T1000 (cell line): ENCODE measurements at places on chromosomes 11 and 22.

DNA sequence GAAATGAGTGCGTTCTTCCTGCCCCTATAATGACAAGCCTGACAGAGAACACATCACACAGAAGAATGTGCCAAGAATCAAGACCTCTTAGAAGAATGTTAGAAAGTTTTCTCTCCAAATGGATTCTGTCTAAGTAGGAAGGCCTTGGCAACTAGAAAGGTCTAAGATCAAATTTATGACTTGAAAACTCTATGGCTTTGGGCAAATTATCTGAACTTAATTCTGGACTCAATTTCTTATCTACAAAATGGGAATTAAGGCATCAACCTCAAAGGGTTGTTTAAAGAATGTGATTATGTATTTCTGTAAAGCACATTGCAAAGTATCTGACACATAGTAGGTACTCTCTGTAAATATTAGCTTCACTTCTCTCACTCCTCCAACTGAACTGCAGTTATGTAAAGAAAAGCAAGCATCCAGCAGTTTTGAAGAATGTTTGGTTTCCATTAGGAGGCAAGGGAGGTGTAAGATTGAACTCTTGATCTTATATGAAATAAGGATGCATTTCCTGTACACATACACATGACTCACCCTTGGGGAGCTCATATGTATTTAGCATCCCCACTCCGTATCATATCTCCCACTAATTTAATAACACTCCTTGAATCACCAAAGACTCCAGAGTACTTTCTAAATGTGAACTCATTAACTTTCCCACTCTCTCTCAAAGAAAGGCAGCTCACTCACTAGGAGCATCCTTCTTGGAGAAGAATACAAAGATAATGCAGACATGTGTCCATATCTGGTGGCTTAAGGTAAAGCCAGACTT, 77.6 kb downstream of the ETS1 start:
- DNase-seq: no peak

DNA sequence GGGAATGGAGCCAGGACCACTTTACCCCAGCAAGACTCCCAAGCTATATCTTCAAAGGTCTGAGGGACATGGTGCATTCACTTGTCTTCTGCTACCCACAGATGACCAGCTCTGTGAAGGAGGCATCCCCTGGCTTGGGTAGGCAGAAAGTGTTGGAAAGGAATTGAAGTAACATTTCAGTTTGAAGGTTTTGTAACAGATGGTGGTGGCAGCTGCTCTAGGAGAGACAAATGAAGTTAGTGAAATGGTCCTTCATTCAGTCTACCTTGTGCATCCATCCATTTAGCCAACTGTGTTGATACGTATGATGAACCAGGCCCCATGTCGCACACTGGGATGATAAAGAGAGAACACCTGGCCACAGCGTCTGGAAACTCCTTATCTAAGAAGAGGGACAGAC, 140.5 kb downstream of the COMMD9 start:
- no peak for DNase-seq

GRCh38 chr11:19676475-19677380, 35.9 kb upstream of the NAV2 start:
- no peak for DNase-seq

DNA sequence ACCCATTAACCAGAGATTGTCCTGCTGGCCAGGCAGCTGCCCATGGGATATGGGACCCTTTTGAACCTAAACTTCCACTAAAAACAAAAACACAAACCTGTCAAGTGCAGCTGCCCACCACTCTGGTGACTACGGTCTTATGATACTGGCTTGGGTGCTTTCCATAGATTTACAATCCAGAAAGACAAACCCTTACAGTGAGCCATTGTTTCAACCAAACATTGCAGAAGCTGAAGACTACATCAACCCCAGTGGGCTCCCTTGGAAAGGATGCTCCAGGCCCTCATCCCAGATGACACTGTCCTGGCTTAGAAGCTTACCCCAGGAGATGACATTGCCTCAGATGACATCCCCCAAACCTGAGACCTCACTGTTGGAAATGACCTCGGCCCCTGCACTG, 56.9 kb upstream of the WNT11 start:
- no peak for DNase-seq

GRCh38 chr11:78417175-78417887, at the start of gene GAB2:
Gene GAB2, minus strand, starts transcription at chr11:78417820. Its CDS starts 100 bp downstream, at chr11:78417720.
- no peak for DNase-seq

DNA sequence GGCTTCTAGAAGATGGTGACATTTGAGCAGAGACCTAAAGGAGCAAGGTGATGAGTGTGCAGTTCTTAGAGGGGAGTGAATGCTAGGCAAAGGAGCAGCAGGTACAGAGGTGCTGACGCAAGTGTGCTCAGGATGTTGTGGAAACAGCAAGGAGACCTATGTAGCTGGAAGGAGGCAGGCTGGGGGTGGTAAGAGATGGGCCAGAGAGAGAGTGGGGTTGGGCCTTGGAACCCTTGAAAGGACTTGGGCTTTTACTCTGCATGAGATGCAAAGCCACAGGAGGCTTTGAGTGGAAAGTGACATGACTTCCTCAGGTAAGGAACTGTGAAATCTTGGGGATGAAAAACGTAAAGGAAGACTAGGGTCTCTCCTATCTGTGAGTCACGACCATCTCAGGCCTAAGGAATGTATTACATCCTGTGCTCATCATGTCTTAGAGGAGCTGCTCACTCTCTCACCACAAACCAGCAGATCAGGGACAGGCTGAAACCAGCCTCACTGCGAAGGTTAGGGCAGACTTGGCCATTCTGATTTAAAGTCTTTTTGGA, 65.4 kb downstream of the MICAL2 start:
- DNase-seq: no peak

DNA sequence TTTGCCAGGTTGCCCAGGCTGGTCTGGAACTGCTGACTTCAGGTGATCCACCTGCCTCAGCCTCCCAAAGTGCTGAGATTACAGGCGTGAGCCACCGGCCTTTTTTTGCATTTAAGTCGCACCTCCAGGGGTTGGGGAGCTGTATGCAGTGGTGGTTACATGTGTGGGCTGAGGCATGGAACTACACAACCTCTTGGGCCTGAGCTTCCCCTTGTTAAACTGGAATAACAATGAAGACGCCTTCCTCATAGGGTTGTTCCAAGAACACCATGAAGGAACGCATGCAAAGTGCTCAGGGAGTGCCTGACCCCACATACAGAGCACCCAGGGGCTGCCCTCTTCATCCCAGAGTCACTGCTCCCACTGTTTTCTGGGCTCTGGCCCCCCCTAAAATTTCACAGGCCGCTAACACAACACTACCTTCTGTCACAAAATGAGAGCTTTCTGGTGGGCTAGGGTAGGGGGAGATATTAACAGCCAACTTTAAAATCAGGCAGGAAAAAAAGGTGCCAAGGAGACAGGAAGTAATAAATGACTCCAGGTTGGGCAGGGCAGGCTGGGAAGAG, 1.3 kb upstream of the FAM118A start:
- DNase-seq: no peak

- DNase-seq: no peak
Measured at GRCh38 chr11:132050577-132051165, 680.3 kb downstream of the NTM start.

DNA sequence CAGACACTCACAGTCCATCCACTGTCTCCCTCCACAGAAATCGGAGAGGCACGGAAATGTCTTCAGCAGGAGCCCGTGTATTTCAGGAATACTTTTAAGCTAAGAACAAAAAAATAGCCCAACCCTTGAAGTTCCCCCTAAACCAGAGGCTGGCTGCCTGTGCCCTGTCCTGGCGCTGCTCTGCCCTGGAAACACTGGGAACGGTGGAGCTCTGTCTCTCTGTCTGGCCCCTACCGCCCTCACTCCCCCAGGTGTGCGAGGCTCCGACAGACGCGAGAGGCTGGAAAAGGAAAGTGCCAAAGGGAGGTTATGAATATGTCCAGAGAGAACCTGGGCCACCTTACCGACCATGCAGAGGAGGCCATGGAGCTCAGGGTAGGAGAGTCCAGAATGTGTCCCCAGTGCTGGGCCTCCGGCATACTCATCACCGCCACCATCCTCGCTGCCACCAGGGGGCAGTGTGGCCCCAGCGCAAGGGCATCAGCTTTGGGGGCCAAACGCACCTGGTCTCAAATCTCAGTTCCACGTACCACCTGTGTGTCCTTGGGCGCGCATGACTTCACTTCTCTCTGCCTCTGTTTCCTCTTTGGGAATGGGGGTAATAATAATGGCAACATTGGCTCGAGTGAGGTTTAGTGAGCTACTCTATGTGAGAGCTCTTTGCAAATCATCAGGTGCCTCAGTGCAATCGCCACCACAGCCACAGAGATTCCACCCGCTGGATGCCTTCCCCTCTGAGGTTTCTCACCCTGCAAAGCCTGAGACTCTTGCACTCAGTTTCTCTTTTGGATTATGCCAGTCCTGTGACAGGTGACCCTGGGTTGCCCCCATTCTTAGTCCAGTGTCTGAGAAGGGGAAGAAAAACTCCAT, 10.4 kb upstream of the SLCO2B1 start:
- no peak for DNase-seq

- DNase-seq: no peak
Measured at GRCh38 chr22:22877523-22878210, 9.9 kb upstream of the IGLL5 start.

- peak; percentile 75 for DNase-seq
Measured at GRCh38 chr11:73177778-73178539, 35.8 kb upstream of the FCHSD2 start.

GRCh38 chr22:30564045-30564760, 10.3 kb downstream of the GAL3ST1 start:
- no peak for DNase-seq

- DNase-seq: no peak
Measured at GRCh38 chr11:75135651-75136050, 15.3 kb upstream of the SLCO2B1 start.

- DNase-seq: no peak
Measured at GRCh38 chr11:41379084-41379483, 80.4 kb downstream of the LRRC4C start.

- no peak for DNase-seq
Measured at GRCh38 chr22:49350441-49351121, 477.1 kb downstream of the BRD1 start.

- no peak for DNase-seq
Measured at GRCh38 chr22:41975299-41976069, 6.2 kb downstream of the SEPTIN3 start.

GRCh38 chr22:41563051-41563711, 2.4 kb downstream of the CSDC2 start:
- DNase-seq: peak; percentile 64

DNA sequence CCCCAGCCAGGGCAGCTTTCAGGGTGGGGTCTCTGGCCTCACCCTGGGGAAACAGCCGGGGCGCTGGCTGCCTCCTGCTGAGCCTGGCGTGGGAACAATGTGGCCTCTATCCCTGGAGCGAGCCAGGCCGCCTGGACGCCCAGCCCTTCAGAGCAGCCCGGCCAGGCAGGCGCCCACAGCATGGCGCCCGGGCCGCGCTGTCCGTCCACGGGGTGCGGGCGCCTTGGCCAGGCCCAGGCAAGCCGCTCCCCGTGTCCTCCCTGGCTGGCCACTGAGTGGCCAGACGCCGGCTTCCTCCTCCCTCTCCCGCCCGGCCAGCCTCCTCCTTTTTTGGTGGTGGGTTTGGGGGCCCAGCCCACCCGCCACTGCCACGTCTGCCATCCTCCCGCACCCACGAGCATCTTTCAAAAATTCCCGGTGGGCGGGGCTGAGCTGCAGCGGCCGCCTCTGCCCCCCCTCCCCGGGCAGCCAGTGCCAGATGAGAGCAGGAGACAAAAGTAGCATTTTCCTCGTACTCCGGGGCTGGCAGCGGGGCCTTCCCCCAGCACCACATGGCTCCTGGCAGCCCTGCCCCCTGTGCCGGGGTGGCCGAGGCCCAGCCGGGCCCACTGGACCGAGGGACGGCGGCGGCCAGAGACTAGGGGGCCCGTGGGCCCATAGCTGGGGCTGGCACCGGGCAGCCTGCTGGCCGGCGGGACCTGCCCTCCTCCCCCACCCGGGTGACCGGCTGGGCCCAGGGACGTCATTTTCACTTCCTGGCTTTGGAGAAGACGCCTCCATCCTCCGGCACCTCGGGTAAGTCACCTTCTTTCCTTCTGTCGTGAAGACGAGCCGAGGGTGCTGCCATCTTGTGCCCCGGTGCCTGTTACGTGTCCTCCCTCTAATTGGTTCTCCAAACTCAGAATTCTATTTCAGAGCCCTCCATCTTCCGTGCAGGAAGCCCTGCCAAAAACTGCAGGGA, 70.2 kb upstream of the PPARA start:
- DNase-seq: peak; percentile 75

GRCh38 chr11:34860518-34860917, 55.7 kb downstream of the APIP start:
- no peak for DNase-seq

DNA sequence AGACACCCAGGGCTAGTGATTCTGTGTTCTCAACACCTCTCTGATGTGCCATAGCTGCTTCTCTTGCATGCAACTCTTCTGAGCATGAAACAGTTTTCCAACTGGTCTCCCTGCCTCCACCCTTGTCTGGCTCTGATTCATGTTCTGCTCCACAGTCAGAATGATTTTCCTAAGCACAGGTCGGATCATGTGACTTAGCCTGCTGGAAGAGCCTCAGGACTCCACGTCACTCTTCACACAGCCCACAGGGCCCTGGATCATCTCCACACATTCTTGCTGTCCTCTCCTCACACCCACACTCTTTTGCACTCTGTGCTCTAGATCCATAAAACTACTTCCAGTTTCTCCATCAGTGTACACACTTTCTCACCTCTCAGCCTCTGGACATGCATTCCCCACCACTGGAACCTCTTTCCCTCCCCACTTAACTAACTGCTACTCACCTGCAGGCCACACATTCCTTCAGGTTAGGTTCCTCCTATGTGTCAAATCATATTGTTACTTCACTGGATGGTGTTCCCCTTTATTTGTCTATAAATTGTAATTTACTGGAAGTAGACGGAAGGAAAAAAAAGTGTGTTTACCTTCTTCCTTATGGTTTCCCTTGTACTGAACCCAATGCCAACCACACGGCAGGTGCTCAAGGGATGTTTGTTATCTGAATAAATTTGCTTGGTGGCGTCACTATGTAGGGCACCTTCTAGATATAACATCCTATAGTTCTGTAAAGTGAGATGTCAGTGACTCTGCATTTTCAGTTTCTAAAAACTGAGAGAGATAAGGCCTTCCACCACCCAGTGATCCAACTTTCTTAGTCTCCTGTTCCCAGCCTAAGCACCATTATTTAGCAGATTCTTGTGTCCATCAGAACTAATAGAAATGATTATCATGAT, 133.7 kb downstream of the ETS1 start:
- DNase-seq: peak; percentile 8

DNA sequence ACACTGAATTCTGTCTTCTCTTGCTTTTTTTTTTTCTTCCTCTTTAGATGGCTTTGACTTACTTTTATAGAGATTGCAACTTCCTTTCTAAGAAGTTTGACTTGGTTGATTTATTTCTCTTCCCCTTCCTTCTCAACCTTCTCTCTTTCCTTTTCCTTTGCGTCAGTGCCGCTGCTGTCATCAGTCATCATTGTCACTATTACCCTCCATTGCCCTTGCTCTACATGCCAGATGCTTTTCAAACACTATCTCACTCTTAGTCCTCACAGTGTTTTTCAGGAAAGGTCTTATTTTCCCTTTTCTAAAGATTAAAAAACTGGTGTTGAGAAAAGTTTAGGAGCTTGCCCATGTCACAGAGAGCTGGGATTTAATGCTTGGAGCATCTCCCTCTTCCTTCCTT, 74.7 kb upstream of the C11orf87 start:
- no peak for DNase-seq

GRCh38 chr22:22755778-22756100, 111.3 kb downstream of the GGTLC2 start:
- DNase-seq: no peak

GRCh38 chr11:61345170-61345610, 12.2 kb downstream of the TKFC start:
- DNase-seq: no peak

GRCh38 chr11:33256031-33256812, 959 bp upstream of the HIPK3 start:
- DNase-seq: no peak

- DNase-seq: no peak
Measured at GRCh38 chr22:40511604-40512003, 124.9 kb downstream of the MRTFA start.
